ENCODE measurements at places on chromosomes 6 and 20.

GRCh38 chr20:49483018-49483695, 689 bp upstream of the KCNB1 start:
- no peak for DNase-seq

GRCh38 chr6:116111552-116112528, 11.2 kb downstream of the NT5DC1 start:
- no peak for DNase-seq

- DNase-seq: no peak
Observed at GRCh38 chr6:77217896-77218295, 245.4 kb downstream of the HTR1B start.

GRCh38 chr6:78947529-78947928, 80.2 kb downstream of the IRAK1BP1 start:
- no peak for DNase-seq

GRCh38 chr6:118705544-118706491, 54.4 kb upstream of the CEP85L start:
- DNase-seq: no peak

- DNase-seq: no peak
Observed at GRCh38 chr6:138728662-138729061, 44.9 kb upstream of the CCDC28A start.

- DNase-seq: no peak
Observed at GRCh38 chr6:109824105-109824504, 133.0 kb downstream of the FIG4 start.

DNA sequence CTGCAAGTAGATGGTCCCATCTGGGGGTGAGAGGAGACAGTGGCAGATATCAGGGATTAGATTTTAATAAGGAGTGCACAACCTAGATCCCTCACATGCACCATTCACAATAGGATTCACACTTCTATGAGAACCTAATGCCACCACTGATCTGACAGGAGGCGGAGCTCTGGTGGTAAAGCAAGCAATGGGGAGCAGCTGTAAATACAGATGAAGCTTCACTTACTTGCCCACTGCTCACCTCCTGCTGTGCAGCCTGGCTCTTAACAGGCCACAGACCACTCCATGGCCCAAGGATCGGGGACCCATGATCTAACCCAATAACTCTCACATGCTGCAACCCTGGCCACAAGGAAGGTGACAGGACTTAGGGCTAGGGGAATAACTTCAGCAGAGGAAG, 75.4 kb downstream of the ZNF133 start:
- no peak for DNase-seq

DNA sequence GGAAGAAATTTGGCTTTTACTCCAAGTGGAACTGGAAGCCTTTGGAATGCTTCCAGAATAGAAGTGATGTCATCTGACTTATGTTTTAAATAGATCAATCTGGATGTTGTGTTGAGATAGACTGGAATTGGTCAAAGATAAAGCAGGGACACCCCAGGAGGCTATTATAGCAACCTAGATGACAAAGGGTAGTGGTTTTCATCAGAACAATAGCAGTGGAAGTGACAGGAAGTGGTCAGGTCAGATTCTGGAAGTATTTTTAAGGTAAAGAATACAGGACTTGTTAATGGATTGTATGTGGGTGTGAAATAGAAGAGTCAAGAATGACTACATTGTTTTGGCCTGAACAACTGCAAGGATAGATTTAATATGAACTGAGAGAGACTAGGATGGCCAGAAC, 191.4 kb downstream of the ADGRB3 start:
- DNase-seq: no peak

- no peak for DNase-seq
Observed at GRCh38 chr20:62850333-62850974, 11.2 kb downstream of the TCFL5 start.

GRCh38 chr6:161067749-161068148, 76.2 kb downstream of the MAP3K4 start:
- no peak for DNase-seq

- no peak for DNase-seq
Observed at GRCh38 chr6:148347441-148348054, 4.9 kb downstream of the SASH1 start.

DNA sequence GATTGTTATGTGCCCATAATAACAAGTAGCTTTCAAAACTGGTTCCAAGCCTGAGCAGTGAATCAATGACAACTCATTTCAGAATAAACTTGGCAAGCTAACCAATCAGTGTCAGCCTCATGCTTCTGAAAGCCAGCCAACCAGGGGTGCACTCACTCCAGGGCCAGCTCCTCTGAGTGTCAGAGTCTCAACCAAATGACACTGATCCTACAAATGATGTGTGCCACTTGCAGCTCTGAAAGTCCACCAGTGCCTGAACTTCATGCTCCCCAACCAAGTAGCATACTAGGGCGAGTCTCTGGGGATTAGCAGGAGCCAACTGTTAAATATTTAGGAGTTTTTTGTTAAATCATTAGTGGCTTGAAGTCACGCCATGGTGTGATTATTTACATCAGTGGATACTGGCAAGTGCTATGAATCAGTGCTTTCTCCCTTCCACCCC, 4.5 kb downstream of the IYD start:
- no peak for DNase-seq

- DNase-seq: no peak
Observed at GRCh38 chr6:49915035-49915434, 48.7 kb upstream of the CRISP1 start.

- DNase-seq: no peak
Observed at GRCh38 chr6:109118871-109119354, 23.6 kb downstream of the CEP57L1 start.

DNA sequence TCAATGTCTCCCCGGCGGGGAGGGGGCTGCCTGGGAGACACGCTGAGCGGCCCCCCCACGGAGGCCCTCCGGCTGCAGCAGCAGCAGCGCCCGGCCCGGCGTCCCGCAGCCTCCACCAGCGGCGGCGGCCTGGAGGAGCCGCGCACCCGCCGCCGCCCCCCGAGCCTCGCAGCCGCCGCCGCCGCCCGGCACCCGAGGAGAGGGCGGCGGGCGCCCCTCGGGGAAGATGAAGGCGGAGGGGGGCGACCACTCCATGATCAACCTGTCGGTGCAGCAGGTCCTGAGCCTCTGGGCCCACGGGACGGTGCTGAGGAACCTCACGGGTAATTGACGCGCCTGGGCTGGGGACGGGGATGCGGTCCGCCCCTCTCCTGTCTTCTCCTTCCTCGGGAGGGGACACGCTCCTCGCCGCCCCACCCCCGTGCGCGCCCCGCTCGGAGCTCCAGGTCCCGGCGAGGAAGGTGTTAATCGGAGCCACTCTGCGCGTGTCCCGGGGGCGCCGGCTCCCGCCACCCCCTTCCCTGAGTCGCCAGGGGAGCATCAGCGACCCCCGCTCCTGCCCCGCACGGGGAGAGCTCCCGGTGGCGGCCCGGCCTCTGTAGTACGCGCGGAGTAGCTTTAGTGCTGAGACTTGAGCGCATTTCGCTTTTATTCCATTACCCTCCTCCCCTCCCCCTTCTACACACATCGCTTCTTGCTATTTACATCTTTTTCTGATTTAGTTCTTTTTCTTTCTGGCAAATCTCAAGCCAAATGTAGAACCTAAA, 686 bp downstream of the TMEM170B start:
- DNase-seq: peak; percentile 31

- DNase-seq: no peak
Observed at GRCh38 chr6:37765182-37765775, 54.2 kb upstream of the ZFAND3 start.

GRCh38 chr6:44268095-44268628, 2.1 kb upstream of the TMEM151B start:
- no peak for DNase-seq

- no peak for DNase-seq
Observed at GRCh38 chr20:22768266-22769178, 184.2 kb upstream of the FOXA2 start.

GRCh38 chr6:26363882-26364701, 906 bp upstream of the BTN3A2 start:
- DNase-seq: no peak

DNA sequence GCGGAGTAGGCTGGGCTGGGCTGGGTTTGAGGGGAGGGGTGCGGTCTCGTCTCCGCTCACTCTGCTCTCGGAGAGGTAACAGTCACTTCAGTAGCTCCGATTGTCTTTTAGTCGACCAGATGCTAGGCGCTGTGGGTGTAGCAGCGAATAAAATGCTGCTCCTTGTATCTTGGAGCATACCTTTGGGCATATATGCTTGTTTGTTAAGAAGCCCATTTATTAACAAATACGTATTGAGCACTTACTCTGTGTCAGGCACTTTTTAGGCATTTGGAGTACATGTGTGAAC, 545 bp downstream of the ACTR5 start:
- no peak for DNase-seq

GRCh38 chr20:13530146-13530545, 108.6 kb downstream of the TASP1 start:
- no peak for DNase-seq

GRCh38 chr6:39791311-39791710, 865 bp upstream of the DAAM2 start:
- no peak for DNase-seq

GRCh38 chr6:169895926-169896761, 144.7 kb downstream of the ERMARD start:
- no peak for DNase-seq

DNA sequence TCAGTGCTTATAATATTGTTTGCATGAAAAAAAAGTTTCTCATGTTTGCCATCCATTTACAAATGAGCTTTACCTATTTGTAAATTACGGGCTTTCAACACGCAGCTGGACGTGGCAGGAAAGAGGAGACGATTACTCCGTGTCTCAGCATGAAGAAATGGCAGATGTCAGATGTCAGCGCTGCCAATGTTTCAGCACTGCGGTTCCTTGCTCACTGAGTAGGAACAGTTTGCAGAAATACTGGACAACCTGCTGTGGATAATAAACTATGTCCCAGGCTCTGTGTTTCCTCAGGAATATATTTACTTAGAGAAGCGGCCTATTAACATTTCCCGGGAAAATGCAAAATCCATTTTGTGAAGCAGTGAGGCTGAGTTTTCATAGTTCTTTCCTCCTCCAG, 22.7 kb downstream of the RAMACL start:
- DNase-seq: no peak

GRCh38 chr6:5286780-5287179, 25.5 kb downstream of the FARS2 start:
- no peak for DNase-seq

GRCh38 chr20:49149281-49150045, 38.7 kb downstream of the STAU1 start:
- no peak for DNase-seq

GRCh38 chr6:125688138-125688537, 61.3 kb upstream of the HEY2 start:
- DNase-seq: no peak

GRCh38 chr20:50415516-50416268, 94.5 kb upstream of the PTPN1 start:
- DNase-seq: no peak

DNA sequence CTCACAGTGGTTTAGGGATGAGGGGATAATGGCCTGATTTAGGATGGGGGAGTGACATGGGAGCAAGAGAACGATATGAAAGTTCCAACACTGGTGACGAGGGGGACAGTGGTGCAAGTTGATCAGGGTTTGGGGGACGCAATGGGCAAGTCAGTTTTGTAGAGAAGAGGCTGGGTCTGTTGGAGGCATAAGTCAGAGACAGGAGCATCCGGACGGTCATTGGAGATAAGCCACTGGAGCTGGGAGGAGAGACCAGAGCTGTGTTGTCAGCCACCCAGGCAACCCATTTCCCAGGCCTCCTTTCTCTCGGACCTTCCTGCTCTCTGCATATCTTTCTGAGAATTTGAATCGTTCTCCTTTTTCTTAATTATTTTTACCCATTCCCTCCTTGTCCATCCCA, 9.5 kb downstream of the DNPH1 start:
- DNase-seq: no peak

Data from GM12891 (cell line).